Ovary (tissue), 10 donors: ENCODE measurements at places on chromosomes 4 and X. TPM values are rescaled to one million over a fixed set of nuclear protein-coding genes. Genes with fewer than 3 reads are reported as not detected.

GRCh38 chrX:84153538-84153937, 34.5 kb downstream of the RPS6KA6 start:
- no peak for DNase-seq

GRCh38 chrX:129726307-129727111, 12.3 kb upstream of the XPNPEP2 start:
- DNase-seq, result peak; percentile 56

- DNase-seq, result no peak
Observed at GRCh38 chrX:130994671-130995070, 63.5 kb upstream of the ARHGAP36 start.

Gene ARHGAP36
- not detected for polyA plus RNA-seq

Gene NKX3-2
- polyA plus RNA-seq, result 0.10 TPM

DNA sequence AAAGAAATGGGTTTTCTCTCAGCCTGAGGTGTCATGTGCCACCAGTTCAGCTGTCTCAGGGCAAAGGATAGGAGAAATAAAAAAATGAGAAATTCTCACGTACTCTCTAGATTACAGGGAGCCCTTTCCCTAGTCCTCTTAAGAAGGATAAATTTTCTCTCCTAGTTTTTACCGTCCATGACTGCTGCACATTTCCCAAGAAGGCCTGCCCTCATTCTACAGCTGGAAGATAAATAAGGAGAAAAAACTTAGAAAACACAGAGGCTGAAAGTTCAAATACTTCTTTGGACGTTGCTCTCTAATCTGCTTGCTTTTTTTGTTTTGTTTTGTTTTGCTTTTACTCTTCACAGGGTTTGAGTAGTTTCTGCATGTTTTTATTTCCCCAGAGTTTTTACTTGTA, 211.9 kb downstream of the DCAF12L2 start:
- no peak for DNase-seq

- DNase-seq, result no peak
Observed at GRCh38 chr4:184392748-184393559, 81.4 kb downstream of the IRF2 start.

DNA sequence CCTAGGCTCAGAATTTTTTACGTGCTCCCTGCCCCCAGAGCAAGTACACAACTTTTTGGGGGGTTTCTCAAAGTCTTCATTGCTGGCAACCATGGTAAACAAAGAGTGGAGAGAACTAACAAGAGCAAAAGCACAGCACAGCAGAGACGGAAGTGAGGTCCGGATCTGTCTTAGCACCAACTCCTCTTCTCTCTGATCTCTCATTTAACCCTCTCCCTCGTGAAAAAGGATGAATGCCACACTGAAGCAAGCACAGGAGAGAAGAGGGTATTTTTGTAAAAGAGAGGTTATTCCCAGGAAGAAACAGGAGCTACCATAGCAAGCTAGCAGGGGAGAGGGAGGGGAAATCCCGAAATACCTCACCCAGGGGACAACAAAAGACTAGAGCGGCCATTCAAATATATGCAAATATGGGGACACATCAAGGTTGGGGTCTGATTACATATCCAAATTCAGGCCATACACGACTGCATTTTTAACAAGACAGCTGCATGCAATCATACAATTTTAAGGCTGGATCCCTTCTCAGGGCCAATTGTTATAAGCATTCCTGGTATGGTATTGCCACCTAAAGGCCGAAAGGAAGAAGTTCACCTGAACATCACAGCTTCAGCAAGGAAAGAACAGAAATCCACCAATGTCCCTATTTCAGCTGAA, 46.6 kb downstream of the CD40LG start:
- DNase-seq, result no peak

DNA sequence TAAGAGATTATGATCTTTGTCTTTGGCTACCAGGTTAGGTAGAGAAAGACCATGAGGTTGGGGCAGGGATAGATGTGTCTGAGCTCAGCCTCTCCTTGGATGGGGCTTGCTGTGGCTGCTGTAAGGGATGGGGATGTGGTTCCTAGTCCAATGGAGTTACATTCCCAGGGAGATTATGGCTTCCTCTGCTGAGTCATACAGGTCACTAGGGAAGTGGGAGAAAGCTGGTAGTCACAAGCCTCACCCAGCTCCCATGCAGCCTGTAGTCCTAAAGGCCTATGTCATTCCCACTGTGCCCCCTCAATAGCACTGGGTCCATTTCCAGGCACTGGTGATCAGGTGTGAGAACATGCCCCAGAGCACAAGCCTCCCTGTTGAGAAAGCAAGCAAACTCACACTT, 70.6 kb upstream of the CENPE start:
- DNase-seq, result no peak

Gene NAAA
- 6.3 TPM for polyA plus RNA-seq

DNA sequence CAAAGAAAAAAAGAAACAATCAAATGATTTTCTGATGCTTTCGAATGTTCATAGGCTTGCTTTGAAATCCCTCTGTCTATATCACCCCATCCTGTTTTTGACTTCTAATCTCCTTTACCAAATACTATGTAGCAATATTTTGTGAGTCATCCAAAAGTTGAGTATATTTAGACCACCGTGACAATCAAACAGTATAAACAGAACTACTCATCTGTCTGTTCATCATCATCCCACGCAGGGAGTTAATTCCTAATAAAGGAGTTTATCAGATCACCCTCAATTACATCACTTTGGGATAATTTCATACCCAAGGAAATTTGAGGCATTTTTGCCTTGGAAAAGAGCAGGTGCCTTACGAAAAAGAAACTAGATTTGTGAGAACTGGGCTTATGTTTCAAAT, 212.9 kb downstream of the CBR4 start:
- DNase-seq, result no peak

Gene MAGEA11
- polyA plus RNA-seq, result not detected

Gene ANOS1
- 6.2 TPM for polyA plus RNA-seq

Gene PNMA6F
- polyA plus RNA-seq, result 0.04 TPM

- no peak for DNase-seq
Observed at GRCh38 chr4:53654300-53654758, 63.0 kb upstream of the LNX1 start.

DNA sequence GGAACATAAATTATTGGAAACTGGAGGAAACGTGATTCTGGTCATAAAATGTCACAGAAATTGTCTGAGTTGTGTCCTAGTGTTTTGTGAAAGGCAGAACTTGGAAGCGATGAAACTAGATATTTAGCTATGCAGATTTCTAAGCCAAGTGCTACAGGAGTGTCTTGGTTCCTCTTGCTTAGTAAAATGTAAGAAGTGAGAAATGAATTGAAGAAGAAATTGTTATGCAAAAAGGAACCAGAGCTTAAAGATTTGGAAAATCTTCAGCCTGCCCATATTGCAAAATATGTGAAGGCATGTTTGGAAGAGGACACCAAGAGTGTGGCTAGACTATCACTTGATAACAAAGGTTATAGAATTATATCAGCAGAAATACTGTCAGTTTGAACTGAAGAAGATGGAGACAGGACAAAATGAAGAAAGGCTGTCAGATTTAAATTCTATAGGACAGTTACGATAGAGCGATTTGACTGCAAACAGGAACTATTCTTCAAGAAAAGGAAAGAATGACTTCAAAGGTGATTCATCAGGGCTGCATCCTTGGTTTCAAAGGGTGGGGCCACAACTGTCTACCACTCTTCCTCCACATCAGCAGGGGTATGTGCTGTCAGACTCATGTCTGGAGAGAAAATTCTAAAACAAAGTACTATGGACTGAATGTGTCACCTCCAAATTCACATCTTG, 9.4 kb upstream of the CDS1 start:
- DNase-seq, result no peak

DNA sequence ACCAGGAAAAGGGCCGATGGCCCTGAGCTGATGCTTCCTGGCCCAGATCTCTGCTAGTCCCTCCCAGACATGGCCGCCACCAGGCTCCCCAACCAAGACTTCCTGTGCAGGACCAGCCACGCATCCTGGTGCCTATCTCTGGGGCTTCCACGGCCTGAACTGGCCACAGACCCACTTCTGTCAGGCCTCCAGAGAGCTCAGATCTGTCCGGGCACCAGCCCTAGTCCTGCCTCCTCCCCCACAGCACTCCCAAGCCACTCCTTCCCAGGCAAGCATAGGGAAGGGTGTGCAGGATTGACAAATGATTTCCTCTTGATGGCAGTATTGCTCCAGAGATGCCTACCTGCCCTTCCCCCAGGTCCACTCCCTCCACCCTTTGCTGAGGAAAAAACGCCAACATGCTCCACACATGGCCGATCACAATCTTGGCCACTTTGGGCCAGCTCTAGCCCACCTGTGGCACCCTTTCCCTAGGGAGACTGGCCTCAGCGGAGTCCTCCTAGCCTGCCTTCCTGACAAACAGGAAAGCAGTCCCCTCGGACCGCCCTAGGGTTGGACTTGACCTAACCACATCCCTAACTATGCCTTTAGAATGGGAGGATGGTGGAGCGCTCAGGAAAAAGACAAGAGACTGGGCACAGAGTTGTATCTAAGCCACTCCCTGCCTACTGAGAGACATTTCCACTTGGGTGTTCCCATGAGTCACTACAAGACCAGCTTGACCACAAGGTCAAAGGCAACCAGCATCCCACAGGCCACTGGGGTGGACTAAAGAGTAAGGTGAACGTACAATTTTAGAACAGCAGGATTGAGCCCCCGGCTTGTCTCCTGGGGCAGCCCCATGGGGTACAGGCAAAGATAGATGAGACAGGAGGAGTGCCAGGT, 277.5 kb upstream of the AGTR2 start:
- DNase-seq, result peak; percentile 75

Gene MAPK10
- polyA plus RNA-seq, result 19.3 TPM

Gene FAM53A
- 0.32 TPM for polyA plus RNA-seq

Gene IBSP
- not detected for polyA plus RNA-seq

Gene RTL5
- polyA plus RNA-seq, result 16.2 TPM

- DNase-seq, result peak; percentile 11
Observed at GRCh38 chrX:110795645-110796406, at the start of gene CHRDL1. TSS of gene CHRDL1 (minus strand) at chrX:110795817. CDS start at chrX:110792181, 3,636 bp downstream.

GRCh38 chr4:48017108-48017571, 568 bp downstream of the NIPAL1 start:
- peak; percentile 22 for DNase-seq

Gene SLC2A9
- polyA plus RNA-seq, result 2.5 TPM
